Chondrocyte (in vitro differentiated cells): ENCODE measurements at places on chromosomes 6 and 20. TPM values are rescaled to one million over a fixed set of nuclear protein-coding genes. Genes with fewer than 3 reads are reported as not detected.

GRCh38 chr6:67393356-67393755, 1241.7 kb upstream of the ADGRB3 start:
- H3K36me3 ChIP-seq: no peaks in the 10 kb centered on the region
- H3K27ac ChIP-seq: no peak overlapping the region
- DNase-seq: no peak

- DNase-seq: no peak
- H3K27me3 ChIP-seq: no peaks in the 10 kb centered on the region
- H3K36me3 ChIP-seq: peaks cover 14% of the 10 kb centered on the region
- H3K27ac ChIP-seq: no peak overlapping the region
These were observed 113.3 kb downstream of the TMEM242 start for GRCh38 chr6:157209865-157210530.

- no peaks in the 10 kb centered on the region for H3K27me3 ChIP-seq
- no peak for DNase-seq
- no peak overlapping the region for H3K4me3 ChIP-seq
These were observed 53.0 kb upstream of the DTNBP1 start for GRCh38 chr6:15715851-15716250.

DNA sequence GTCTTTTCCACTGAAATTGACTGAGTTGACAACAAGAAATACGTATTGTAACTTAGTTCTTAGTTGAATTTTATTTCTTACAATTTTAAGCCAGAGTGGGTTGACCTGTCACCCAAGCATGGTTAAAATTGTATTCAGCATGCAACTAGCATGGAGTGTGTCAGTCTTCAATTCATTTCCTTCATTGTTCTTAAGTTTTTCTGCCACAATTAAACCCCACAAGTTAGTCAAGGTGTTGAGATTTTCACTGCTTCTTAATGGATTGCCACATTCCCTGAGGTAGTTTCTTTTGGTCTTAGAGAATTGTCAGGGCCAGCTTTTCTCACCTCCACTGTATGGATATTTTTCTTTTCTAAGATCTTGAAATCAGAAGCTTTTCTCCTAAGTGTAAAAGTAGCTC, 2.1 kb downstream of the PTPN1 start:
- no peaks in the 10 kb centered on the region for H3K27me3 ChIP-seq
- no peak for DNase-seq
- H3K4me1 ChIP-seq: peaks cover 57% of the 10 kb centered on the region
- peak overlapping the region; percentile 87 for H3K27ac ChIP-seq
- H3K36me3 ChIP-seq: no peaks in the 10 kb centered on the region

DNA sequence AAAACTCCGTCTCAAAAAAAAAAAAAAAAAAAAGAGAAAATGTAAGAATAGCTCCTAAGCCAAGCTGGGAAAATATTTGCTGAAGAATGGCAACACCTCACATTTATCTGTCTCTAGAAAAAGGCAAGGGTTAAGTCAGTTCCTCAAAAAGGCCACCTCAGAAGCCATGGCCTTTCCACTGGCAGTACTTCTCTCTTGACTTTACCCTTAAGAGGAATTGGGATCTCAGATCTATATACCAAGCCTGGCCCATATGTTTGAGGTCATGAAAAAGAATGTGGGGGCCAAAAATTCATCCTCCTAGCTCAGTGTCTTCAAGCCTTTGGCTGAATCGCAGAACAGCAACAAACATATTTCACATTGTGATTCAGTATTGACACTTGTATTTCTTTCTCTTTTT, 10.9 kb upstream of the NCOA3 start:
- H3K27me3 ChIP-seq: no peaks in the 10 kb centered on the region
- no peak overlapping the region for H3K4me3 ChIP-seq
- peaks cover 28% of the 10 kb centered on the region for H3K4me1 ChIP-seq
- no peaks in the 10 kb centered on the region for H3K36me3 ChIP-seq
- no peak overlapping the region for H3K27ac ChIP-seq

Gene ARFGEF3
- total RNA-seq: 1.1 to 2.7 TPM (median 2.7 TPM) in 3 replicates

Gene SLC13A3
- total RNA-seq: 2.5 to 2.8 TPM (median 2.8 TPM) in 3 replicates
